Pulmonary artery endothelial cell (primary cell): ENCODE measurements at places on chromosomes 16 and 17. TPM values are rescaled to one million over a fixed set of nuclear protein-coding genes. Genes with fewer than 3 reads are reported as not detected.

TVP23A gene
- total RNA-seq, result not detected in 2 replicates

UMOD gene
- total RNA-seq, result not detected in 2 replicates

KSR1 gene
- 19.3 and 26.2 TPM in 2 replicates for total RNA-seq

HOXB13 gene
- not detected in 2 replicates for total RNA-seq

ABCA6 gene
- total RNA-seq, result 32.0 and 100 TPM in 2 replicates

KIAA0753 gene
- total RNA-seq, result 8.9 and 9.3 TPM in 2 replicates

KRTAP4-5 gene
- not detected in 2 replicates for total RNA-seq

SPHK1 gene
- total RNA-seq, result 120 and 180 TPM in 2 replicates

CASKIN1 gene
- total RNA-seq, result 0.04 and 0.26 TPM in 2 replicates

HP gene
- not detected in 2 replicates for total RNA-seq

SLC12A3 gene
- total RNA-seq, result not detected in 2 replicates

CES3 gene
- total RNA-seq, result not detected in 2 replicates

KRTAP9-4 gene
- total RNA-seq, result not detected in 2 replicates

NETO2 gene
- 29.6 and 43.2 TPM in 2 replicates for total RNA-seq

CA4 gene
- 0.20 TPM in 1 of 2 replicates, not detected in the other for total RNA-seq

CTRL gene
- total RNA-seq, result 0.26 and 0.35 TPM in 2 replicates

CLEC16A gene
- total RNA-seq, result 13.0 and 14.0 TPM in 2 replicates

ZNF385C gene
- not detected in 2 replicates for total RNA-seq

C16orf46 gene
- total RNA-seq, result 0.13 and 0.35 TPM in 2 replicates

NPIPA7 gene
- total RNA-seq, result 0.59 and 0.78 TPM in 2 replicates

GCGR gene
- total RNA-seq, result not detected in 2 replicates

RNF166 gene
- total RNA-seq, result 13.4 and 20.8 TPM in 2 replicates

SNN gene
- 16.9 and 30.1 TPM in 2 replicates for total RNA-seq

KRTAP1-5 gene
- not detected in 2 replicates for total RNA-seq

CCL8 gene
- not detected in 2 replicates for total RNA-seq

USP43 gene
- 0.04 and 0.07 TPM in 2 replicates for total RNA-seq

CBLN1 gene
- not detected in 2 replicates for total RNA-seq

SBK1 gene
- 0.04 and 0.07 TPM in 2 replicates for total RNA-seq

DLX3 gene
- total RNA-seq, result not detected in 2 replicates

RNU2-1 gene
- not detected in 2 replicates for total RNA-seq

MYH8 gene
- total RNA-seq, result not detected in 2 replicates

PAM16 gene
- 20.5 and 26.4 TPM in 2 replicates for total RNA-seq

SLC9A5 gene
- total RNA-seq, result 0.99 and 1.3 TPM in 2 replicates

GSDMA gene
- total RNA-seq, result not detected in 2 replicates

TPSD1 gene
- total RNA-seq, result not detected in 2 replicates

ABCC12 gene
- total RNA-seq, result not detected in 2 replicates
